ENCODE measurements at places on chromosomes 3 and 15.

DNA sequence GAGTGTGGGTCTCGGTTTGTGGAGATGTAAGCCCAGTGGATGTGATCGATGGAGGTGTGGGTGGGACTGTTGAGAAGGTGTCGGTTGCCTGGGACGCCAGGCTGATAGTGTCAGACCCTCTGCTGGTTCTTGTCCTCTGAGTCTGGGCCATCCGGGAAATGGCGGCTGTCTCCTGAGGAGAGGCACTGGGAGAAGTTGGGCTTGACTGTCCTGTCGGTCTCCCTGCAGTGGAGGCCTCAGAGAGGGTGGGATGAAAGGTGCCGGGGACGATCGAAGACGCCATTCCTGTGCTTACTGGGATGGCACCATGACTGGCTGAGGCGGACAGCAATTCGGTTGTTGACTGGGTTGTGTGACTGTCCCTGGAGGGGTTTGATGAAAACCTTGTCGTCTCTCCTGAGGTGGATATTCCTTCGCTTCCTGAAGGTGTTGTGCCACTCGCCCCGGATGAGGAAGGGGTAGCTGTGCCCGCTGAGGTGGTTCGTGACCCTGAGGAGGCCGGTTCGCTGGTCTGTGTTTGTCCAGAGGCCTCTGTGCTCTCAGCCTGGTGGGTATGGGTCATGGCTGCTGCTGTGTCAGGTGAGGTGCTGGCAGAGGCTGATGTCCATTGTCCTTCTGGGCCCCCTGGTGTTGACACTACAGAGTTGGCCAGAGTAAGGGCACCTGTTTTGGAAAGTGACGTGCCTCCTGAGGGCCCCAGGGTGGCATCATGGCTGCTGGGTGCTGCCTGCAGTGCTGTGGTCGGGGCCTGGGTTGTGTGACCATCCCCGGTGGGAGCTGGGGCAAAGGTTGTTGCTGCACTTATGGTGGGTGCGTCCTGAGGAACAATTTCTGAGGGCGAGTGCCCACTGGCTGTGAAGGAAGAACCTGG, 22.8 kb downstream of the MUC4 start:
- DNase-seq = no peak

- no peak for DNase-seq
These were observed 317.5 kb downstream of the GBE1 start for GRCh38 chr3:81443958-81444357.

- no peak for DNase-seq
These were observed 45.6 kb upstream of the IREB2 start for GRCh38 chr15:78392430-78392829.

DNA sequence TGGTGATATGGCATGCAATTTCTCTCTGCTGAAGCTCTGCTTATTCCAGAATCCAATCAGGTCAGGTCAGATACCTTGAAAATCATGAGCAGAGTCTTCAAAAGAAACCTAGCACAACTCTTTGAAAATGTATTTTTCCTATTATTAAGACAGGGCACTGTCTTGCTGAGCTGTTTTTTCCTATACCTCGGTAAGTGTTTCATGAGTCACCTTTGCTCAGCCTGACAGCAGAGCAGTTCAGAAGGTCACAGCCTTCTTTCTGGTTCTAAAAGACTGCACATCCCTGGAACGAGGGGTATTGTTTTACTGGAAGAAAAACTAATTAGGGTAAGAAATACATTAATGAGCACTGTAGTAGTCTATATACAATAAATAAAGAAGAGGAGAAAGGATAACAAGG, 422.0 kb downstream of the SOX2 start:
- DNase-seq = no peak

- DNase-seq = no peak
These were observed 283.3 kb downstream of the KLF13 start for GRCh38 chr15:31609906-31610305.

GRCh38 chr3:13214847-13215472, 141.7 kb upstream of the IQSEC1 start:
- DNase-seq = no peak

DNA sequence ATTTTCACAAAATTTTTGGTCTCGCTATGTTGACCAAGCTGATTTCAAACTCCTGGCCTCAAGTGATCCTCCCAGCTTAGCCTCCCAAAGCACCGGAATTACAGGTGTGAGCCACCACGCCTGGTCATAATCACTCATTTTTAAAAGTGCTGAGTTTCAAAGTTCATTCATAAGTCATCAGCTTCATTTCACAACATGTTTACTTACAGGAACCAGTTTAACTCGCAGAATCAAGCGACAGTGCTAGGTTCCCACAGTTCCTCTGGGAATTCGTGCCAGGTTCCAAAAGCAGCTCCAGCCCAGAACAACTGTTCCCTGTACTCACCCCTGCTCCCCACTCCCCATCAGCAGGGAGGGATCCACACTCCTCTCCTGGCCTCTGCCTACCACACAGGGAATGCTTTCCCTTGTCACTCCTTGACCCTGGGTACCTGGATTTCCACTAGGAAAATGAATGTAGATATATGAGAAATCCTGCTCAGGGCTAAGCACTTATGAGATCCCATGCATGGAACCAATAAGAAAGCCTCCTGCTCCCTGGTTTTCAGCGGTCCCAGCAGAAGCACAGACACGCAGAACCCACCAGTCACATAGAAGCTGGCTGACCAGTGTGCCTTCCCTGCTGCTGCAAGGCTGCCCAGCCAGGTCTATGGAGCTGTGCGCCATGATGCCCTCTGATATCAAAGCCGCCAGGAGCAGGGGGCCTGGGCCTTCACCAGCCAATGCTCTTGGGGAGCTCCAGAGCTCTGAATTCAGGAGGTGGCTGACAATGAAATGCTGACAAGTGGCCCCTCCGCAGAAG, 72.3 kb downstream of the ITGB5 start:
- DNase-seq = no peak

GRCh38 chr15:74754593-74755215, 6.1 kb downstream of the CYP1A2 start:
- DNase-seq = no peak

DNA sequence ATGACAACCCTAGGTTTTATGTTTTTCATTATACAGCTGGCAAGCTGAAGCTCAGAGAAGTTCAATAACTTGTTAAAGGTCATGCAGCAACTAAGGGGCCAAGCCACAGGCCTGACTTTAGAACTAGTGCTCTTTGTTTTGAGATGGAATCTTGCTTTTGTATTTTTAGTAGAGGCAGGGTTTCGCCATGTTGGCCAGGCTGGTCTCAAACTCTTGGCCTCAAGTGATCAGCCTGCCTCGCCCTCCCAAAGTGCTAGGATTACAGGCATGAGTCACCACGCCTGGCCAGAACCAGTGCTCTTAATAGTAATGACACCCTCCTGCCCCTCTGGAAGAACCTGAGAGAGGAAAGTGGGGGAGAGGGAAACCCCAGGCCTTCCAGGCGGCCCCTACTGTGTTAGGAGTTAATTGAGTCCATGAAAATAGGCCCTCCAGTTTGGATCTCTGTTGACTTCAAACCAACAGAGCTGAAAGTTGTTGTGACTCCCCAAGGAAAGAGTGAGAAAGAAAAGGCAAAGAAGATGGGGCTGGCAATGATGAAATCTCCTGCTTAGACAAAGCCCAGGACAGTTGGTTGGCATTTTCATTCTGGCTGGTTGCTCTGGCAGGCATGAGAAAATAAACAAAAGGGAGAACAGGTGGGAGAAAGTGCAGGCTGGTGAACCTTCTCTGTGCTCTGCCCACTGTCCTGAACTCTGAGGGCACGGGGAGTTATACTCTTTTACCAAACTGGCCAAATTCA, 3.6 kb upstream of the PRRT3 start:
- no peak for DNase-seq

DNA sequence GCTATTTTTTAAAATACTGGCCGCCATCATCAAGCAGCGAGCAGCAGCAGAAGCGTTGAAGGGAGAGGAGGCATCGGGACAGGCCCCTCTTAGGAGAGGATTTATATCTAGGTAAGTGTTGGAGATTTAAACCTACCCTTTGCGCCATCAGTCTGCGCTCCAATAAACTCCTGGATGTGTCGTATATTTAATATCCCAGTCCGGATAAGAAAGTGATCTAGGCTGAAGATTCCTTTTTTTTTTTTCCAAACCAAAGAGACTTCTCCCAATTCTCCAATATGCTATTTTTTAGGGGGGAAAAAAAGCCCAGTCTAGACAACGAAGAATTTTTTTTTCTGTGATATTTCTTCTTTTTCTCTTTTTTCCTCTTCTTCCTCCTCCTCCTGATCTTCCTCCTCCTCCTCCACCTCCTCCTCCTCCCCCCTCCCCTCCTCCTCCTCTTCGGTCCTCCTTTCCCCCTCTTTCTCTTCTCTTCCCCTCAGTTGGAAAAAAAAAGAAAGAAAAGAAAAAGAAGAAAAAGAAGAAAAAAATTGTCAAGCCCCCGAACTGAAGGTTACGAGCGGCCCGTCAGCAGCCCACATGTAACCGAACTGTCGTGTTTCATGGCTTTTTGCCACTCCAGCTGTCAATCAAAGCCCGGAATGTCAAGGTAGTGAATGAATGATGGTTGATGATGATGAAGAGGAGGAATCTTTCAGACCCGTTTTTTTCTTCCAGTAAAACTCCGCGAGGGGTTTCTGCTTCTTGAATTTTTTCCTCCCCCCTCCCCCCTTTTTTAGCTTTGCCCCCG, 835 bp downstream of the MEIS2 start:
- no peak for DNase-seq

- no peak for DNase-seq
These were observed 77.1 kb upstream of the CACNA2D3 start for GRCh38 chr3:54045061-54045815.

- no peak for DNase-seq
These were observed 5.5 kb upstream of the SNX22 start for GRCh38 chr15:64146041-64146440.

DNA sequence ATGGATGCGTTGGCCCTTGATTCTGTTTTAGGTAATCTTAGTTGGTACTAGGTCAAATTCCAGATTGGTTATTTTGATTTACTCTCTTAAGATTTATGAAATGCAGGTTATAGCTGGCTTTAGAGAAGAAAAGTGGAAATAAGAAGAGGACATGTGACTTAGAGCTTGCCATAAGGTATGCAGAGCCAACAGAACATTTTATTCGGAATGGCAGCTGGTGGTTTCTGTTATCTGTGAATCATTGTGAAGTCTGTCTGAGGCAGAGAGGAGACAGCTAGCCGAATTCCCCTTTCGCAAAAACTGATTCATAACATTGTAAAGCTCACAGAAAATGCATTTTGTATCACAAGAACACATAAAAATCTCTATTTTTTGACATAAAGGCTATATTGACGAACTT, 82.1 kb downstream of the FILIP1L start:
- no peak for DNase-seq

DNA sequence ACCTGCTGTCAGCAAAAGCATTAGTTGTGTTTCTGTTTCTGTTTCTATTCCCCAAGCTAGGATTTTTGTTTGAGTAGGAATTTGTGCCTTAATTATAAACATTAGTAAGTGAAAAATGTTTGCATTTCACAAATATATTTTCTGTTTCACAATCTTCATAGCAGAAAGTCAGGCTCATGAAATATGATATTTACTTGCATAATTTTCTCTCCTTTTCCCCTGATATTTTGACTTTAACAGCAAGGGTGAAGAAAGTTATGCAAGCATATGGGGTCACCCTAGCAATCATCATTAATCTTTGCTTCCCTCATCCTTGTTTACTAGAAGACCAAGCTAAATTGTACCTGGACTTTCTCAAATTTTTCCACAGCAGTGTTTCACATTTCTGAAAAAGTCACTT, 140.3 kb upstream of the SEMA6D start:
- no peak for DNase-seq

GRCh38 chr3:15750143-15750542, 47.6 kb downstream of the ANKRD28 start:
- no peak for DNase-seq

DNA sequence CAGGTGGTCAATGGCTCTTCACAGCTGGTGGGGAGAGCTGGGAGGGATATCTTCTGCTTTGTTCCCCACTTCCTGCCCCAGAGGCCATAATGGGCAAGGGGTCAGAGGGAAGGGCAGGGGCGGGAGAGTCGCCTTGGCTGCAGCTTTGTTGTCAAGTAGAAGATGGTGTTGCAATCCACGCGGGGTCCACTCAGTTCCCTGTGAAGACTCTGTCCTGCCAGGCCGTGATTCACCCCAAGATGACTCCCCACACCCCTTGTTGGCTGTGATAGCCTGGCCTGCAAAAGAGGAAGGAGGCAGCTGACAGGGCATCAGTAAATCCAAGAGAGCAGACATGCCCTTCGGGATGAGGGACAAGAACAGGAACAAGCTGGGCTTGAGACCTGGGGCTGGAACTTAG, 6.9 kb downstream of the GALNT15 start:
- peak; percentile 71 for DNase-seq

GRCh38 chr3:132650153-132650552, 9.5 kb downstream of the ACAD11 start:
- no peak for DNase-seq

DNA sequence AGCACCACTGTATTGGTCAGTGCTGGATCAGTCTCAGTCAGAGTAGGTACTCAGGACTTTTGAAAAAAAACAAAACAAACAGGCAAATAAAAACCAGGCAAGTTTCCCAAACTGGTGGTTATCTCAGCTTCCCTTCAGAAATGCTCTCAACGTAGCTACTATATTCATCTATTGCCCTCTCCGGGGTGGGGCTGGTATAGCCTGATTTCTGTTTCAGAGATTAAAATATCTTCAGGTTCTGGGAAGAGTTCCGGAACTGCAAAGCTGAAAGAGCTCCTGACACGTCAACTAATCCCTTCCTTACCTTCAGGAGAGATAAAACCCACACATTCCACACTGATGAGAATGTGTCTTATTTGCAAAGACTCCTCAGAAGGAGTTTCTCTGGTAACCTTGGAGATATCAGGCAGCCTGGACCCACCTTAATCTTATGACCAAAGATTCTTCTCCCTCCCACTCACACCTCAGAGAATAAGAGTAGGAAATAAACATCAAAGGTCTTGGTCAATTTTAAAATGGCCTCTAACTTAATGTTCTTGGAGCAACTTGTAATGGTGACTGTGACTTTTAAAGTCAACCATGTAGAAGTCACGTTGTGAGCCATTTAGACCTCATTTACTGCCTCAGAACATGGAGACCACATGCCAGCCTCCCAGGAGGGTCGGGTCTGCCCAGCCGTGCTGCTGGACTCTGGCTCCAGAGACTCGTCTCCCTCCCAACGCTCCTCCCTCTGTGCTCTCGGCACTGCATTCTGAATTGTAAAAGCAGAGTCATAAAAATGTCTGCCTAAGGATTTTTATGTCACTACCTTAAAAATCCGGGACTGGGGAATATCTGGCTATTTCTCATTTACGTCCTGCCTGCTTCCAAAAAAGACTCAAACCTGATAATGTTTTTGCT, 53.8 kb downstream of the CDCP1 start:
- DNase-seq = no peak

GRCh38 chr3:184479426-184480126, 82.0 kb upstream of the EPHB3 start:
- DNase-seq = no peak

DNA sequence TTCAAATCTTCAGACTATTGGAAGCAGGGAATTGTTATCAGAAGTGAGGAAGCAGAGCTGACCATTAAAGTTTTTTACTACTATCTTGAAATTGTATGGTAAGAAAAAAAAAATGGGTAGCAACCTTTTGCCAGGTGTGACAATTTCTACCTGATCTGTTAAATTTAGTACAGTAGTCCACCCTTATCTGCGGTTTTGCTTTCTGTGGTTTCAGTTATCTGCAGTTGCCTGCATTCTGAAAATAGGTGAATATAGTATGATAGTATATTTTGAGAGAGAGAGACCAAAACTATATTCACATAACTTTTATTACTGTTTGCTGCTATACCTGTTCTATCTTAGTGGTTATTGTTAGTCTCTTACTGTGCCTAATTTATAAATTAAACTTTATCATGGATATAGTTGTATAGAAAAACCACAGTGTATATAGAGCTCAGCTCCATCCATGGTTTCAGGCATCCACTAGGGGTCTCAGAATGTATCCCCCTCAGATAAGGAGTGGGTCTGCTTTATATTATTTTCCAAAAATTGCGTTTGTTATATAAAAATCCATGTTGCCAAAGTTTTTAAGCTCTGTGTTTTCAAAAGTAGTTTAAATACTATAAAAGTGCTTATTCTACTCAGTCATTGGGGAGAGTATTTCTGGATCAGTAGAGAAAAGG, 69.9 kb downstream of the PTPRG start:
- no peak for DNase-seq
